ENCODE measurements at places on chromosomes 12 and 14.

DNA sequence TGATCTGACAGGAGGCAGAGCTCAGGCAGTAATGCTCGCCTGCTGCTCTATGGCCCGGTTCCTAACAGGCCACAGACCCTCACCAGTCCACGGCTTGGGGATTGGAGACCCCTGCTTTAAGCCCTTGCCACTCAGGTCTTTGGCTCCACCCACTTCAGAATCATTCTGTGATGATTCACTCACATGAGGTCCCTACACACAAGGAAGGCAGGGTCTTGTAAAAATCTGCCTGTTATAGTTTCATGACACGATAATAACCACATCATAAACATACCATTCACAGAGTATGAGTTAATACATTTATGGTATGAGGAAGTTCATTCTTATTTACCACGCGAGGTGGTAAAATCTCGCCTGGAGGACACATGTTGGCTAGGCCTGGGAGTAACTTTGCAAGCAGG lies 29.0 kb upstream of the MAX start:
- no peak for DNase-seq

GRCh38 chr12:68958322-68958721 lies 25.4 kb upstream of the CPM start:
- DNase-seq, result no peak

GRCh38 chr12:116092776-116093175 lies 184.7 kb downstream of the MED13L start:
- DNase-seq, result no peak

- DNase-seq, result no peak
These were observed 81.2 kb downstream of the BTG1 start for GRCh38 chr12:92064422-92064821.

DNA sequence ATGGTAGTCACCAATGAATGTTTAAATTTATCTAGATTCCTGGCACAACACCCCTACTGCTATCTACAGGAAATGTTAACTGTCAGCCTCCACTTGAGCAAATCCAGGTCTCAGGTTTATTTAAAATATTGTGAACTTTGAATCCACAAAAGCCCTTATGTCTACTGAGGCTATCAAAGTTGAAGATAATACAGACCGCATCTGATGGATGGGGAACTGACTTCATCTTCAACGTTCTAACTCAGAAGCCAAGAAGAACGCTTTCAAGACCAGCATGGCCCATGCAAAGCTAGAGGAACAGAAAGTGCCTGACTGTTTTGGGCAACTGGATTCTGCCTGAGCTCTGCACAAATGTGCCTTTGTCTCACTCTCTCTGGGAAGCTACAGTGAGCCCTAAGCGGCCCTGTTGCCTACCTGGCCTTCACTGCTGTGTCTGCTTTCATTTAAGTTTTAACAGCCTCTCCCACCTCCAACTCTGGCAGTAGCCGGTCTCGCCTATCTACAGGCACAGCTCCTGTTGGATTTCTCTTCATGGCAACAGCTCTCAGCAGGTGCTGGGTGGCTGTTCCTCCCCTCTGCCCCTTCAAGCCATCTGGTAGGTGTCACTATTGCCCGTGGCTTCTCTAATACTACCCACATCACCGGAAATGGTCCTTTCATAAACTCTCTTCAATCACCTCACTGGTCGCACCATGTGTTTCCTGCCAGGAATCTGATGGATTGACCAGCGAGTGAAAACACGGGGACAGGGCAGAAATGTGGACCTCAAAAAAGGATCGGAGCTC lies 112.1 kb upstream of the OVCH1 start:
- DNase-seq, result no peak

- no peak for DNase-seq
These were observed 3.0 kb downstream of the ERBB3 start for GRCh38 chr12:56082967-56083366.

- DNase-seq, result no peak
These were observed 192.4 kb downstream of the TMX1 start for GRCh38 chr14:51432302-51432948.

DNA sequence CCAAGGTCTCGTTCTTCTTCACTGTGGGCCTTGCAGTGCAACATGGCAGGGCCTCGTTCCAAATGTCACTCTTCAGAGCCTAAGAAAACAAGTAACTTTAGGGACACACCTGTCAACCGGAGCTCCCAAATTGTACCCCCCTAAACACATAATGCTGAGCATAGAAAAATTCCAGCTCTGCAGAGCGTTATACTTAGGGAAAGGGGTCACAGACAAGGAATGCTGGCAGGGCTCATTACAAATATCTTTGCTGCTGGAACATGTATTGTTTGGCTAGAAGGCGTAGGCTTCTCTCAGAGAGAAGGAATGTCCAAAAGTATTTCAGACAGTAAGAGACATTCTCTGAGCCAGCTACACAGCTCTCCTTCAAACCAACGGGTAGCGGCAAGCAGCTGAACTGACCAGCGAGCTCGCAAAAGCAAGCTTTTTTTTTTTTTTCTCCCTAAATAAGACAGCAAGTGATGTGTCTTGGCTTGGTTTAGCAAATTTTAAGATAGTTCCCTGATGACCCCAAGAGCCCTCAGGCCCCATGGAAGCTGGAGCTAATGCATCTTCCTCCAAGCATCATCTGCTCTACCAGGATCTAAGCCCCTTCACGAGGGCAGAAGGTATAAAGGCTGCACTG lies 24.5 kb downstream of the SSH1 start:
- peak; percentile 93 for DNase-seq

GRCh38 chr12:59181196-59181777 lies 261.0 kb upstream of the LRIG3 start:
- DNase-seq, result no peak

- no peak for DNase-seq
These were observed 3.3 kb upstream of the ING4 start for GRCh38 chr12:6666211-6666610.

GRCh38 chr14:61573748-61574513 lies 121.4 kb upstream of the HIF1A start:
- peak; percentile 75 for DNase-seq

DNA sequence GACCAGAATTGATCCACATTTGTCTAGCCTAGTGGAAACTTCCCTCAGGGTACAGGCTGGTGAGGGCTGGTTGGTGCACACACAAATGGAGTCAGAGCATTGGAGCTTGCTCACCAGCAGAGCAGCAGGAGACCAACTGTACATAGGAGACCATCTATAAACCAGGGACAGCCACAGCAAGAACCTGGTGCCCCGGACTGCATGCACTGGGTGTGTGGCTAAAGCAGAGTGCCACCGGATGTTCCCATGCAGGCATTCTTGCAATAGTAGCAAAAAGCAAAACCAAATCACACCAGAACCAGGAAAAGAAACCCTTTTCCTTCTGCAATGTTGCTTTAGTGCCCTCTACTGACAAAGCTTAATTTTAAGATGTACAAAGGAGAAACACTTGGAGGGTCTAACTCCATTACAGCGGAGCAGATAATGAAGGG lies 136.4 kb downstream of the MDGA2 start:
- DNase-seq, result peak; percentile 1

DNA sequence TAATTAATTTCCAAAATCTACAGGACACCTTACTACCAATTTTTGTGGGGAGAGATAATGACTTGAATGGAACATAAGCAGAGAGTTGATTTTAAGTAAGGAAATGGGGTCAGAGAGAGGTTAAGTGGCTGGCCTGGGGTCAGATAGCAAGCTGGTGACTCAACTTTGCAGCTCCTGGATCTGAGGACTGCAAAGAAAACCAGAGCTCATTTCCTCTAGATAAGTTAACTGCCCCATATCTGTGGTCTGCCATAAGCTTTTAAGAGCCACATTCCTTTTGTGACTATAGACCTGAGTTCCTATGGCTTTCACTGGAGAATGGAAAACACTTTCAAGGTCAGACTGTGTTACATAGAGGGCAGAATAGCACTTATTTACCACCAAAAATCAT lies 201.2 kb upstream of the PRICKLE1 start:
- DNase-seq, result peak; percentile 28

- no peak for DNase-seq
These were observed 56.4 kb upstream of the ISM2 start for GRCh38 chr14:77554816-77555599.

DNA sequence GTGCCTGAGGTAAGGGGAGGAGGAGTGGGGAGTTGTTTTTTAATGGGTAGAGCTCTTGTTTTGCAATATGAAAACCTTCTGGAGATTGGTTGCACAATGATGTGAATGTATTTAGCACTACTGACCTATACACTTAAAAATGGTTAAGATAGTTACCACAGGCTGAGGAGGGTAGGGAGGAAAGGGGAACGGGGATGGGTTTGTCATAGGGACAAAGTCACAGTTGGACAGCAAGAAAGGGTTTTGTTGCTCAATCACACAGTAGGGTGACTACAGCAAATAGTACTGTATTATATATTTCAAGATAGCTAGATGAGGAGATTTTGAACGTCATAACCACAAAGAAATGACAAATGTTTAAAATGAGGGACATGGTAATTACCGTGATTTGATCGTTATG lies 1562.4 kb downstream of the AACS start:
- no peak for DNase-seq

GRCh38 chr14:32306549-32306948 lies 22.5 kb upstream of the AKAP6 start:
- DNase-seq, result peak; percentile 17

- DNase-seq, result peak; percentile 3
These were observed 40.0 kb upstream of the DDX11 start for GRCh38 chr12:31033681-31034080.

DNA sequence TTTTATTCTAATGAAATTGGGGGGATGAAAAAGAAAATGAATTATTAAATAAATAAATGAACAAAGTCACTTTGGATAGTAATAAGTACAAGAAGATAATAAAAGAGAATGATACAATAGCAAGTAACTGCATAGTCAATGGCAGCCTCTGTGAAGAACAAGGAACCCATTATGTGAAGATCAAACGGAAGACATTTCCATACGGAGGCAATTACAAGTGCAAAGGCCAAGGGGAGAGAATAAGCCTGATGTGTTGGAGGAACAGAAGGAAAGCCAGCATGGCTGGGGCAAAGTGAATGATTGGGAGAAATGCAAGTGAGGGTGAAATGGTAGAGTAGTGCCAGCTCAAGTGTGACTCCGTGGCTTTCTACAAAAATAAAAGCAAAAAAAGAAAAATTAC lies 43.9 kb upstream of the CHPT1 start:
- DNase-seq, result no peak

GRCh38 chr12:51131745-51132521 lies 41.0 kb downstream of the TFCP2 start:
- DNase-seq, result no peak

- DNase-seq, result no peak
These were observed 1.7 kb downstream of the PRMT8 start for GRCh38 chr12:3492793-3493042.

DNA sequence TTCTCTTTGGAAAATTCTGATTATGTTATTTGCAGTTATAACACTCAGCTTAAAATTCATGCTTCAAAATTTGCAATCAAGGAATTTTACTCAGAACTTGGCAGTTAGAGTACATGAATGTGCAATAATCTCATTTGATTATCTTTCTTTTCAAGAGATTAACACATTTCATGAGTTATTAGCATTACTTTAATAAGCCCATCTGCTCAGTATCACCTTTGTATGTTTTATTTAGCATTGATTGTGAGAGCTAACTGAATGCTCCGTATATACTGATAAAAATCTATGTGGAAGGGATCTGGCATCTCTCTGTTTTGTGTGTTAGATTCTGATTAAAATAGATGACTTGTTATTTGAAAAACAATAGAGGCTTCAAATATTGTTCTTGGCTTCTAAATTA lies 55.6 kb upstream of the CPNE8 start:
- DNase-seq, result no peak

- DNase-seq, result peak; percentile 34
These were observed 919 bp downstream of the PSMA3 start for GRCh38 chr14:58245562-58245961.

GRCh38 chr14:38357557-38357956 lies 101.7 kb upstream of the CLEC14A start:
- DNase-seq, result peak; percentile 80

- no peak for DNase-seq
These were observed 9.3 kb downstream of the DGLUCY start for GRCh38 chr14:91123201-91123600.

DNA sequence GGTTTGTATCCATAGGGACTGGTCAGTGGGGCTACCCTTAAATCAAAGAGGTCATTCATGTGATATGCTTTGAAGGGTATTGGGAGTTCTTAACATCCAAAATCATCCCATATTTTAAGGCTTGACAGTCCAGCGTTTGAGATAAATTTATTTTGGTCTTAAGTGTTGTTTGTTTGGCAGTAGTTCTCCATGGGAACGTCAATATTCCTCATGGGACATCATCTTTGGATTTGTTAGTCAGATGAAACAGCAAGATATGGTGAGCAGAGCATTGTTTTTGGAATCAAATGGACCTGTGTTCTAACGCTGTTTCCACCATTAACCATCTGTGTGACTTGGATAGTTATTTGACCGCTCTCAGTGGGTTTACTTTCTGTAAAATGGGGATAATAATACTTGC lies 45.9 kb upstream of the GSG1 start:
- DNase-seq, result no peak

DNA sequence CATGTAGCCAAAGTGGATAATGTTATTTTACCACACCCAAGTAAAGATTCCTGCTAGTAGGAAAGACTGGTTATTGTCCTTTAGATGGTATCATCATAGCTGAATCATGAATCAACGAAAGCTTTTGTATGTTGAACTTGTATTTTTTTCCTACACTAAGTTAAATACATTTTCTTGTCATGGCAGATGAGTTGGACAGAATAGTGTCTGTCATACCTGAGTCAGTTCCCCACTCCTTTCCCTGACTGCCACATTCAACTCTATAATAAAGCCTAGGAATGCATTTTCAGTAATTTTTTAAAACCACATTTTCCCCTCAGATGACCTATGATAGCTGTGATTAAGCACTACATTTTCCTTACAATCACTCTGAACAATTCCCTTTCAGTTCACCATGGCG lies 9.3 kb upstream of the PTHLH start:
- DNase-seq, result peak; percentile 32

- no peak for DNase-seq
These were observed 78.3 kb downstream of the WDR20 start for GRCh38 chr14:102217987-102218421.

GRCh38 chr14:54252072-54252730 lies 144.6 kb upstream of the CDKN3 start:
- DNase-seq, result peak; percentile 54

DNA sequence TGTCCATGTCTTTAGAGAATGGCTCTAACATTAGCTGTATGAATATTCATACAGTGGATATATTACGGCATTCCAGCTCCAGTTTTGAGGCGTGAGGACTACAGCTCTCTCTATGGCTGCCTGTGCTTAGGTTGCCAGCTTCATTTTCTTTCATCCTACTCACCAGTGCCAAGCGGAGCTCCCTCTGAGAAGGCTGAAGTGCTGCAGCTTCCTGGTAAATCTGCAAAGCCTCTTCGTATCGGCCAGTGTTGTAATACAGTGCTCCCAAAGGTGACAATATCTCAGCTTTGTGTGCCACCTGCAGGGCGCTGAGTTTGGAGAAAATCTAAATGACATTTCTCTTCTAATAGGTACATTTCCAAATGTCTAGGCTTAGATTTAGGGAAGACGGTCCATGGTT lies 19.8 kb upstream of the OVCH1 start:
- DNase-seq, result no peak

DNA sequence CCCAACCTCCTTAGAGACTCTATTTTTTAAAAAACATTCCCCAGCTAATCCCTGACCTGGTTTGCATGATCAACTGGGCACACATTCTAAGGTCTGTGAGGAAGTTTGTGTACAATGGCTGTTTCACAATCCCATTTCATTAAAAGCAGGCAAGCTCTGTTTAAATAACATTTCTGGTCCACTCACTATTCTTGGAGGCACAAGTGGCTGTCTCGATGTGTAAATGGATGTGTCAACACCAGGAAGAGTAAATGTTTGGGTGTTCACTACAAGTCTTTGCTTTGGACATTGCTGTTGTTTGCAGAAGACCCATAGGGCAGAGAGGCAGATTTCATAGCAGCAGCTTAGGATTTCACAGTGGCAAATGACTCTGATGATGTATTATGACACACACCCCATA lies 98.3 kb downstream of the PDZRN4 start:
- DNase-seq, result no peak
